ENCODE measurements at places on chromosomes 11 and 22.

- DNase-seq, result no peak
These were observed 534.3 kb upstream of the LARGE1 start for GRCh38 chr22:34454598-34454997.

DNA sequence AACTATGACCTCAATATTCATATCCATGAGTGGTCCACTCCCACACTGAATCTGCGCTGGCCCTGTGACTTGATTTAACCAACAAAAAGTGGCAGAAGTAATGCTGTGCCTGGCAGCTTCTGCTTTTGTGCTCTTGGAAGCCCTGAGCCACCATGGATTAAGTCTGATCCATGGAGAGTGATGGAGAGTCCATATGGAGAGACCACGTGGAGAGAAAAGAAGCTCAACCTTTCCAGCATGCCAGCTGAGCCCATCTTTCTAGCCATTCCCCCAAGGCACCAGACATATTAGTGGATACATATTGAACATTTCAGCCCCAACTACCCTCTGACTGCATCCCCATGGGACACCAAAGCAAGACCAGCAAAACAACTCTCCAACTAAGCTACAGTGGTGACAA lies 16.0 kb downstream of the LRRC55 start:
- DNase-seq, result no peak

DNA sequence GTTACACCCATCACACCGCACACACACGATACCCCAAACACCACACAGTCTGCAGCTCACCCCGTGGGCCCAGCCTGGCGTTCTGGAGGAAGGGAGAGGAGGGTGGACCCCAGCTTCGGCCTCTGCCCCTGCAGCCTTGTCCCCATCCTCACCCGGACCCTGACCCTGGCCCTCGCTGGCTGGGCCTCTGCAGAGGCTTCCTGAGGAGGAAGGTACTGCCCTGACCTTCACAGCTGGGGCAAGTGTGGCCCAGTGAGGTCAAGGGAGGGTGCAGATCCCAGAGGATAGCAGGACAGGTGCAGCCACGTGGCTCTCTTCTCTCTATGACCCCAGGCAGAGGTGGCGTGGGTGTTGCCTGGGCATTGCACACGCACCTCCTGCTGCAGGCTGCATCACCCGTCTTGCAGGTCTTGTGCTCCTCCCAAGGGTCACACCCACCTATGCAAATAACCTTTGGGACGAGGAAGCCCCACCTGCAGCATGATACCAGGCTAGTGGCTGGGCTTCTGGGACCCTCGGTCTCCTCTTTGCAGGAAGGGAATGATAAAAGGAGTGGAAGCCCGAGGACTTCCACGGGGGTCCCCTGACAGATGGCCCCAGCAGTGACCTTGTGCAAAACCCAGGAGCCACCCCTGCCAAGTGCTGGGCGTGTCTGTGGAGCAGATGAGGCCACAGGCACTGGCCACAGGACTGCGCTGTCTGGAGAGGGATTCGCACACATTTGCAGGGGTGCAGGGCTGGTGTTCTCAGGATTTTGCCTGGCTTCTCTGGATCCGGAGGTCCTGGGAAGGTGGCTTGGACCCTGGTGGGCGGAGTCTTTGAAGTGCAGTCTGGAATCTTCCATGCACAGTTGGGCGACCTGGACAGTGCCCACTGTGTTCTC lies 1241.5 kb downstream of the BRD1 start:
- DNase-seq, result no peak

DNA sequence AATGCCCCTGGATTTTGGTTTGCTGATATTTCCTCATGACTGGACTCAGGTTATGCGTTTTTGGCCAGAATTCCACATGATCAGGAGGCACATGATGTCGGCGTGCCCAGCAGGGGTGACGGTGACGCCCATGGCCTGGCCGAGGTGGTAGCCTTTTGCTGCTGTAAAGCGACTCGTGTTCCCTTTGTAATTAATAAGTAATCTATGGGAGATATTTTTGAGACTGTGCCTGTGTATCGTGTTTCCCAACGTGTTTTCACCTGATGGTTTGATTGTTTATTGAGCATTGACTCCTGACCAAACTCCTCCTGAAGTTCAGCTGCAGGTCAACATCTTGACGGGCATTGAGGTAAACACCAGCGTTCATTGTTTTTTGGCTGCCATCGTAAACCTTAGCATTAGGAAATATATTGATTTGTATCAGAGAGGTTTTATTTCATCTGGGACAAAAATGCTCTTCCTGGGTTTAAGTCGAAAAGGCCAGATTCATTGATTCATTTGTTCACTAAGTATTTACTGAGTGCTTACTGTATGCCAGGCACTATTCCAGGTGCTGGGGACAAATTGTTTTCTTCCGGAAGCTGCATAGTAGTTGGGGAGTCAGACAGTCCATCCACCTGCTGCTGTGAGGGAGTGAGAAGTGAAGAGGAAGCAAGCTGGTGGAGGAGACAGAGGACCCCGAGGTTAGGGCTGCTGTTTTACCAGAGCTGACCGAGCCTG lies 23.6 kb downstream of the DCPS start:
- DNase-seq, result no peak

- no peak for DNase-seq
These were observed 8.6 kb upstream of the QSER1 start for GRCh38 chr11:32884023-32884422.
